Karpas-422 (cell line): ENCODE measurements at places on chromosomes 7 and 10.

GRCh38 chr10:49605939-49606509 is 4.1 kb upstream of the SLC18A3 start:
- no peaks in the 10 kb centered on the region for H3K4me1 ChIP-seq
- no peak for DNase-seq
- no peaks in the 10 kb centered on the region for H3K27me3 ChIP-seq
- H3K27ac ChIP-seq, result no peak overlapping the region

DNA sequence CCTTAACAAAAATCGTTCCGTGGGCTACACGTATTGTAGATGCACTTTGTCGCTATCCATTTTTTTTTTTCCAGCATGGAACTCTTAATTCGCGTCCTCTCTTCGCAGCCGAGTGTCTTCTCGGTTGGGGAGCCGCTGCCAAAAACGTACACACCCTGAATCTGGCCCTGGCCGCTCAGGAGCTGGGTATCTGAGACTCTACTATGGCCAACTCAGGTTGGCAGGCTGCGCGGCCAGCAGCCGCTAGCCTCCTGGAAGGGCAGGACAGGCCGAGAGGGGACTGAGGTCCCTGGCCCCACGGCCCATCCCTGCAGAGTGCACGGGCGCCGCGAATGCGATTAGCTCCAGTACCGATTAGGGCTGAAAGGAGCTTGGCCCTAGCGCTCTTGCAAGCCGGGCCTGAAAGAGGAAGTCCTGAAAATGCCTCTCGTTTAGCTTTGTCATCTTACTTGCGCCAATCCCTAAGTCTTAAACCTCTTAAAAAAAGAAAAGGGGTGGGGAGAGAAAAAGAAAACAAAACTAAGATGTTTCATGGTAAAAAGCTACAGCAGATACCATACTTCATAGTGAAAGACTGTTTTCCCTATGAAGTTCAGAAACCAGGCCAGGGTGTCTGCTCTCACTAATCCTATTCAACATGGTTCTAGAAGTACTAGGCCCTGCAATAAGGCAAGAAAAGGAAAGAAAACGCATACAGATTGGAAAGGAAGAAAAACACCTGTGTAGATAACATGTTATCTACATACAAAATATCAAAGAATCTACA is 113.2 kb upstream of the RHEB start:
- H3K27me3 ChIP-seq, result no peaks in the 10 kb centered on the region
- no peak for DNase-seq
- H3K4me3 ChIP-seq, result peak overlapping the region; percentile 65
- H3K27ac ChIP-seq, result no peak overlapping the region

DNA sequence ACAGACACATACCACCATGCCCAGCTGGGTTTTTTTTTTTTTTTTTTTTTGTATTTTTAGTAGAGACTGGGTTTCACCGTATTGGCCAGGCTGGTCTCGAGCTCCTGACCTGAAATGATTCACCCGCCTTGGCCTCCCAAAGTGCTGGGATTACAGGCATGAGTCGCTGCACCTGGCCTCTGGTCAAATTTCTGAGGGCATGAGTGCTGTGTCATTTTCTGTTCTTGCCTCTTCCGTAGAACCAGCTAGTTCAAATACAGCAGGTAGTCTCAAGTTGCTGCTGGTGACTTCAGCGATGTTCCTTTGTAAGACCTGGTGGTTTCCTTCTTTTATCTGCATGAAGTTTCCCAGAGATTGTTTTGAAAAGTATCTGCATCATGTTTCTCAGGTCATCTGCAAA is 134.8 kb upstream of the SHH start:
- DNase-seq, result no peak
- no peak overlapping the region for H3K27ac ChIP-seq
- no peak overlapping the region for H3K4me3 ChIP-seq
- H3K4me1 ChIP-seq, result no peaks in the 10 kb centered on the region
- no peaks in the 10 kb centered on the region for H3K36me3 ChIP-seq

DNA sequence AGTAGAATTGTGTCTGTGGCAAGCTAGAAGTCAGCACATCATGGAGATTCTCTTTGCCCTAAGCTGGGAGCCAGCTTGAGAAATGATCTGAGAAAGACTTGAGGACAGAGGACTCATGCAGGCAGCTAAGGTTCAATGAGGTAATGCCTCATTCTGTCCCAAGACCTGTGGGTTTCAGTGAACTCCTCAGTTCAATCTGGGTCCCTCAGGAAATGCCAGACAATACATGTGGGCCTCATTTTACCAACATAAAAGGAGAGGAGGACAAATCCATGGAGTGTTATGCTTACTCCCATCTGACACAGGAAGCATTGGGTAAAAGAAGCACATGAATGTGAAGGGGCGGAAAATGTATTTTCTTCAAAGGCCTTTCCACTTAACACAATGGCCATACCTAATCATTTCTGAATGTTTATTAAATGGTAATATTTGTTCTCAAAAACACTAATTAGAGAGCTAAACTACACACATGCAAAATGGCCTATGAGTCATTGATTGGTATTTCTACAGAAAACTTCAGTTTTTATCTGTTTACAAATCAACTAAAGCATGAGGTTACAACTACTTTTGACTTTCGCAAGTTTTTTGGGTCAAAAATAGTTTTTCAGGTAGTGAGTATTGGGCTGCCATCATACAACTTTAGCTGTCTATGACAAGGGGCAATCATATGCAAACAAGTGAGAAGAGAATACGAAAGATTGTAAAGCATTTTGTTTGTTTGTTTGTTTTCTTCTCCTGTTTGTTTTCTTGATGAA is 205.3 kb downstream of the CHRM2 start:
- no peaks in the 10 kb centered on the region for H3K4me1 ChIP-seq
- H3K27me3 ChIP-seq, result no peaks in the 10 kb centered on the region
- no peak overlapping the region for H3K27ac ChIP-seq
- no peaks in the 10 kb centered on the region for H3K36me3 ChIP-seq
- DNase-seq, result no peak

DNA sequence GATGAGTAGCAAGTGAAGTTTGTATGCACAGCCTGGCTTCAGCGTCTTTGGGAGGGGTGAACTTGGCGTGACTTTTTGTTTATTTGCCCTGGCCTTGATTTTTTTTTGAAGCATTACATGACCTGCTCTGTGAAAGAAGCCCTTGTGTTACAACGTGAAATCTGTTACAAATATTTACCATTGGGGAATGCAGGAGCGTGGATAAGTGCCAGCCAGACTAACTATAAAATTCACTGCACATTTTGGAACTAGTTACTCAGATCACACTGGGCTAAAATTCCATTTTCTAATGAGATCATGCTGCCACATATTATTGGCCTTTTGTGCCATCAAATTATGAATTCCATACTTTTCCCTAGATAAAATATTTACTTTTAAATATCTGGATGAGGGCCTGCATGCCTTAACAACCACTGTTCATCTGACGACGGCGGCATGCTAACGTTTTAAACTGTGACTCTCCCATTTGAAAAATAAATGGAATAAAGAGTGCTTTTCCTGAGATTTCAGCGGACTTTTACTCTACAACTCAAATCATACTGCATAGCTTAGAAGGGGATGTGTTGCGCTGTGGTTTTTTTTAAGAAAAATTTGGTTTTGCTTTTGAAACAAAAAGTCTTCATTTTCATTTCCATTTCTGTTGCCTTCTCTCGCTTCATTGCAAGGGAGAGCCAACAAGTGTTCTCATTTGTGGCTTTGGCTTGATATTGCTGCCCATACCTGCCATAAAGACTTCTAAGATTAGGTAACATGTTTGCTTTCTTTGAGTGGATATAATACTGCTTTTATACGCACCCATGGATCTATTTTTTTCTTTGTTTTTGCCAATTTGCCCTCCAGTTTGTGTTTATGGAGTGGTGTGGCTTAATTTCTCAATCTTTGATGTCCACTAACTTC is 352.2 kb downstream of the TFEC start:
- no peaks in the 10 kb centered on the region for H3K27me3 ChIP-seq
- H3K27ac ChIP-seq, result no peak overlapping the region
- no peak overlapping the region for H3K4me3 ChIP-seq
- no peaks in the 10 kb centered on the region for H3K36me3 ChIP-seq
- H3K4me1 ChIP-seq, result no peaks in the 10 kb centered on the region
- no peak for DNase-seq
